Caco-2 (cell line): ENCODE measurements at places on chromosomes 13 and 19. TPM values are rescaled to one million over a fixed set of nuclear protein-coding genes. Genes with fewer than 3 reads are reported as not detected.

Gene FCHO1
- 0.35 and 0.39 TPM in 2 replicates for total RNA-seq

Gene GJA3
- total RNA-seq = 0.09 and 0.11 TPM in 2 replicates

- H3K4me3 ChIP-seq = no peak overlapping the region
- no peaks in the 10 kb centered on the region for H3K27me3 ChIP-seq
Measured at GRCh38 chr19:8478598-8478997, 23.8 kb downstream of the PRAM1 start.

- H3K36me3 ChIP-seq = no peaks in the 10 kb centered on the region
- no peak for DNase-seq
- no peak overlapping the region for H3K4me3 ChIP-seq
- no peak overlapping the region for H3K27ac ChIP-seq
- peaks cover 4% of the 10 kb centered on the region; the same call in 1 of the 2 replicates for H3K4me1 ChIP-seq
Measured at GRCh38 chr19:42093926-42094325, 18.0 kb downstream of the ZNF574 start.

DNA sequence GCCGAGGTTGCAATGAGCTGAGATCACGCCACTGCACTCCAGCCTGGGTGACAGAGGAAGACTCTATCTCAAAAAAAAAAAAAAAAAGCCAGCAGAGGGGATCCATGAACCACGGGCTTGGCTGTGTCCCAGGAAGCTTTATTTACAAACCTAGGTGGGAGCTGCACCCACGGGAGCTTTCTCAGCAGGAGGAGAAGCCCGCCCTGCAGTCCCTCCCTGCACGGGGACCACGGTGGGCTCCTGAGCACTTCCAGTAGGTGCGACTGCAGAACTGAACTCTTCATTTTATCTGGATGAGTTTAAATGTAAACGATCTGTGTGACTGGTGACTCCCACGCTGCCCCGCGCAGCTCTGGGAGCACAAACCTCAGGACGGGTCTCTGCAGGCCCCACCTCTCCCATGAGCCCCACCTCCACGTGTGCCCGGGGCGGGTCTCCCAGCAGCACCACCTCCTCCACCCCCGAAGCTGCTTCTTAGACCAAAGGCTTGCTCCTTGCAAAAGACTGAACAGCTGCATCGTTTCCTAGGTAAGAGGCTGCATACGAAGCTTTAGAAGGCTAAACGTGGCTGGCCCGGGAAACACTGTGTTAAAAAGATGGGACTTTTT is 66.4 kb downstream of the SPACA7 start:
- no peaks in the 10 kb centered on the region for H3K36me3 ChIP-seq
- peak; percentile 48 for DNase-seq
- no peak overlapping the region for H3K4me3 ChIP-seq
- peaks cover under 1% of the 10 kb centered on the region; the same call in 1 of the 2 replicates for H3K4me1 ChIP-seq

DNA sequence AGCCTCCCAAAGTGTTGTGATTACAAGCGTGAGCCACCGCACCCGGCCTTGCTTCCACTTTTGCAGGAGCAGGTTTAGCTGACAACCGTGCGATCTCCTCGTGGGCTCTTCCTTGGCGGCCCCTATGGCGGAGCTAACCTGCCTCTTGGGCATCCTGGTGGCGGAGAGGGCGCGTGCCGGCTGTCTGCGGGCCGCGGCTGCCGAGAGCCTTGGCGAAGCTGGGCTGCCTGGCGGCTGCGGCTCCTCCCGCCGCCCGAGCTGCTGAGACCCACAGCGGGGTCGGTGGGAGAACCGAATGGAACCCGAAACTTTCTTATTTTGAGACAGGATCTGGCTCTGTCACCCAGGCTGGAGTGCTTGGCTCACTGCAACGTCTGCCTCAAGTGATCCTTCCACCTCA is 55.7 kb downstream of the NLRP12 start:
- no peaks in the 10 kb centered on the region for H3K27me3 ChIP-seq
- no peak overlapping the region for H3K4me3 ChIP-seq
- no peak for DNase-seq
- peaks cover 45% of the 10 kb centered on the region for H3K4me1 ChIP-seq
- H3K36me3 ChIP-seq = no peaks in the 10 kb centered on the region
